Fibroblast of villous mesenchyme (primary cell): ENCODE measurements at places on chromosomes 6 and 20. TPM values are rescaled to one million over a fixed set of nuclear protein-coding genes. Genes with fewer than 3 reads are reported as not detected.

GRCh38 chr20:23097636-23098580, 11.8 kb upstream of the CD93 start:
- no peak for DNase-seq

GRCh38 chr6:161094955-161095354, 103.4 kb downstream of the MAP3K4 start:
- no peak for DNase-seq

DNA sequence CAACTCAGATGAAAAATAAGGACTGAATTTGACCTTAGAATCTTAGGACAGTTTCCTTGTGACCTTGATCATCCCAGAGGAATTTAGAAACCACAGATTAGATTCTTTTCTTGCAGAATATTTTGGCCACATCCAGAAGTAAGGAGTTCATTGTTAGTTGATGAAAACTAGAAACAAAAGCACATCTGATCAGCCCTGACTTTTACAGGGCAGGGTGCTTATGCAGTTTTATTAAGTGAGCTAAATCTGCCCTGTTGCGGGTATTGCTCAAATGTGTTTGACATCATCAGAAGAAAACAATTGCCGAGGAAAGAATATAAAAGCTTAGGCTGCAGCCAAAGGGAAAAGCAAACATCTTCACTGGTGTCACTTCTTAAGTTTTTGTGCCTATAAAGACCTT, 100.8 kb downstream of the MTFR2 start:
- peak; percentile 63 for DNase-seq

- no peak for DNase-seq
Observed at GRCh38 chr20:12947691-12948090, 61.1 kb upstream of the SPTLC3 start.

DNA sequence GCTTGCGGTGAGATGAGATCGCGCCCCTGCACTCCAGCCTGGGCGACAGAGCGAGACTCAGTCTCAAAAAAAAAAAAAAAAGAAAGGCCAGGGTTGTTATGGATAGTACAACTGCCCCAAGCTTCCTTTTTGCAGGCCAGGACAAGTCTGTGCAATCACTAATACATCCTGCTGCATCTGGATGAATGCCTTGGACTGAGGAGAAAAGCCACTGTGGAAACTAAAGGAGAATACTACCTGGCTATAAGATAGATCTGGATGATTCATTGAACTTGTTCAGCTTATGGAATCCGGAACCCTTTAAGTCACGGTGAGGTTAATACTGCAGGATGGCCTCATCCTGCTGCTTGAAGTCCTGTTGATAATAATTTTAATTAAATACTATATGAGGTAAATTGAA, 278.2 kb downstream of the TFAP2A start:
- no peak for DNase-seq

DNA sequence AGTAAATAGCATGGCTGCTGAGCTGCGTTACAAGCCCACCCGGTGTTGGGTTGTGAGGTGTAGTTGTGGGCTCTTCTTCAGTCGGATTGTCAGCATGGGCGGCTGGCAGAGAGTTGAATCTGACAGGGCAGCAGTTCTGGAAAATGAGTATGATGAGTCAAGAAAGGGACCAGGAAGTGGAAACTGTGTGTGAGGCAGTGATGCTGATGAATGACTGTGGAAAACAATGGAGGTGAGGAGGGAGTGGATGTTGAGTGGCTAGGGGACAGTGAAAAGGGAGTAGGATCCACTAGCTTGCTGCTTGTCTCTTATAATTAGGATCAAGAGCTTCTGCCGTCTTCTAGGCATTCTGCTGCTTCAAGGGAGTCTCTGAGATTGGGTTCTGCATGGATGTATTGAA, 154.3 kb downstream of the ESR1 start:
- DNase-seq = no peak

DNA sequence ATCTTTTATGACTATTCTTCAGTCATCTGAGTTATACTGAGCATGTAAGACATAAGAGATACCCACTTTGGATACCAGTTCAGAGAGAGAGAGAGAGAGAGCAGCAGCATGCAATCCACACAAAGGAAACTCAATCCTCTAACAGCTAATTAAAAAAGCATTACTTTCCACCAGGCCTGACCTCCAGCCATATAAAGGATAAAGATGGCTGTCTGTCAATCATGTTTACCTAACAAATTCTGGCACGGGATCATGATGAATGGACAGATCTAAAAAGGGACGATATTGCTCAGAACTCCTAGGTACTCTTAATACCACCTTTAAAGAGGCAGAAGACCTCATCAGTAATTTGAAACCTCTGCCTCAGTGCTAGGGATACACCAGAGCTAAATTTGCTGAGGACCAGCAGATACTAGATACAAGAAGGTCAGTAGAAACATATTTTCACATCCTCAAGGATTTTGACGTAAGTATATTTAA, 159.2 kb downstream of the RPS12 start:
- no peak for DNase-seq

DNA sequence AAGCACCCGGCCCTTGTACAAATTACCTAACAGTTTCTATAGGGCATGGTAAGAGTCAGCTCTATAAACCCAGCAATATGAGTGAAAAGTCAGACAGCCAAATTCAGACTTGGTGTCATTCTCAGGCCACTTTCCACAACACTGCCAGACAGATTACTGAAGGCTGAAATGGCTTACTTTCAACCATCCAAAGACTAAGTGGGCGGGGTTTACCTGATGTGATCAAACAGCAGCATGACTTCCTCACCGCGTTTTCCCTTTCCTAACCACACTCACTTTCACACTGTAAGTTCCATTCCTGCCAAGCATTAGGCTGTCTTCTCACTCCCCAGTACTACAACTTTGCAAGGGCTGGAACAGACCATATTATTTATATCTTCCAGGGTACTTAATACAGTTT, 85.9 kb downstream of the SMLR1 start:
- DNase-seq = no peak

GRCh38 chr6:169816054-169816453, 64.6 kb downstream of the ERMARD start:
- DNase-seq = no peak

DNA sequence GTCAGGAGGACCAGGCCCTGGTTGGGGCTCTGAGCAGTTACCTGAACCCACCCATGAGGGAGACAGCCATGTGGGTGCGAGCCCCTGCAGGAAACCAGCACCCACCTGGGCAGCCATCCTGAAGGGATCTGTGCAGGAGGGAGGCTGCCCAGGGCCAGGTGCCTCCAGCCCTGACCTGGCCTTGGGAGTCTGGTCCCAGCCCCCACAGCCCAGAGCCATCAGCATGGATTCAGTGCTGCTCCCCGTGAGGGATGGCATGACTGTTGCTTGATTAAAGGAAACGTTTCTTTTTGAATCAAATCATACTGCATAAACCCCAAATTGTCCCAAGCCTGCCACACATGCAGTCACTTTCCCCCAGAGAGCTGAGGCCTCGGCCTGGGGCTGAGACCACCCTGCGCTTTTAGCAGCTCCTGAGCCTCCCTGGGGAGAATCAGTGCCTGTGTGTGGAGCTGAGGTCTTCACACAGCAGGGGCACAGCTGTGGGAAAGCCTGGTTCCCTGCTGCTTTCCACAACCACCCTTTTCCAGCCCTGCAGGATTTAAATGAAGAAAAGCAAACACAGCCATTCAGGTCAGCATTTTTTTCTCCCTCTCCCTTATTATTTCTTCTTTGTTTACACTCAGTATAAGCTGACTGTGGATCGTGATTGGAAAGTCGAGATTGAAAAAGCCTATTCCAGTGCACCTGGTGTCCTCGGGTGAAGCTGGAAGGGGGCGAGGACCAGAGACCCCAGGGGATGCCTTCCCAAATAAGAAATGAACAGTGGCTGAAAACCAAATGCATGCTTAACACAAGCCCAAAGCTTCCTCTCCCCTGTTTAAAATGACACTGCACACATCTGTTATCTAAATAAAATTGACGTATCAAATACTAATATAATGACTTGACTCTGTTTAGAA, 283.9 kb downstream of the SMOC2 start:
- DNase-seq = no peak

The PPP1R14C gene
- total RNA-seq = not detected in 2 replicates

The CD93 gene
- total RNA-seq = under 0.01 TPM in 2 replicates

The MED20 gene
- total RNA-seq = 31.9 and 40.2 TPM in 2 replicates

The MDFI gene
- total RNA-seq = not detected in 2 replicates

The ZNF334 gene
- 1.9 and 2.6 TPM in 2 replicates for total RNA-seq

The OTOR gene
- not detected in 2 replicates for total RNA-seq

The CLPSL2 gene
- total RNA-seq = not detected in 2 replicates

The BHLHE23 gene
- total RNA-seq = not detected in 2 replicates

The SIRPB2 gene
- not detected in 2 replicates for total RNA-seq

The COL20A1 gene
- total RNA-seq = under 0.01 TPM in 1 of 2 replicates, not detected in the other

The NR2E1 gene
- not detected in 2 replicates for total RNA-seq

The PDE7B gene
- 1.7 and 3.9 TPM in 2 replicates for total RNA-seq
